ENCODE measurements at places on chromosomes 1 and 21. TPM values are rescaled to one million over a fixed set of nuclear protein-coding genes. Genes with fewer than 3 reads are reported as not detected.

Gene LCE1D
- total RNA-seq: not detected

Gene KCNA3
- not detected for total RNA-seq

Gene DDR2
- total RNA-seq: 30.8 TPM

Gene CSF1
- total RNA-seq: 28.9 TPM

Gene NOTCH2NLA
- total RNA-seq: 18.0 TPM

Gene TDRD5
- total RNA-seq: not detected

Gene CBR1
- 41.3 TPM for total RNA-seq

Gene ERG
- total RNA-seq: 223 TPM

Gene CRYAA
- not detected for total RNA-seq

Gene PDZK1
- total RNA-seq: not detected

Gene SH2D2A
- 1.8 TPM for total RNA-seq

Gene S100B
- not detected for total RNA-seq

Gene CBR3
- total RNA-seq: 13.3 TPM

Gene SPOCD1
- 0.27 TPM for total RNA-seq

Gene LY9
- not detected for total RNA-seq

Gene LCE1A
- not detected for total RNA-seq

Gene CITED4
- total RNA-seq: 10.9 TPM

Gene LCE2B
- not detected for total RNA-seq

Gene VASH2
- 1.4 TPM for total RNA-seq

Gene MAST2
- total RNA-seq: 41.2 TPM

Gene CR2
- not detected for total RNA-seq

Gene FAM78B
- total RNA-seq: not detected

Gene KCNH1
- not detected for total RNA-seq

Gene GPR25
- not detected for total RNA-seq

Gene GNAT2
- total RNA-seq: not detected

Gene EDN2
- total RNA-seq: not detected

Gene NR1I3
- total RNA-seq: not detected

Gene RGS1
- not detected for total RNA-seq

Gene BATF3
- total RNA-seq: 0.25 TPM

Gene SPRR1A
- not detected for total RNA-seq

Gene LRP8
- 62.2 TPM for total RNA-seq

Gene ARHGEF19
- total RNA-seq: 6.2 TPM

Gene TCHH
- total RNA-seq: not detected

Gene PRDM16
- total RNA-seq: not detected

Gene TP73
- not detected for total RNA-seq

Gene SMIM11
- 2.9 TPM for total RNA-seq

Gene CORT
- total RNA-seq: not detected

Gene TMCO2
- not detected for total RNA-seq

Gene HMCN1
- 10.3 TPM for total RNA-seq

Gene CFAP126
- total RNA-seq: not detected

Gene GBP4
- total RNA-seq: 7.6 TPM

All from endothelial cell of umbilical vein (primary cell).